Germinal center (tissue), 1 donor: ENCODE measurements at places on chromosomes 4 and X.

DNA sequence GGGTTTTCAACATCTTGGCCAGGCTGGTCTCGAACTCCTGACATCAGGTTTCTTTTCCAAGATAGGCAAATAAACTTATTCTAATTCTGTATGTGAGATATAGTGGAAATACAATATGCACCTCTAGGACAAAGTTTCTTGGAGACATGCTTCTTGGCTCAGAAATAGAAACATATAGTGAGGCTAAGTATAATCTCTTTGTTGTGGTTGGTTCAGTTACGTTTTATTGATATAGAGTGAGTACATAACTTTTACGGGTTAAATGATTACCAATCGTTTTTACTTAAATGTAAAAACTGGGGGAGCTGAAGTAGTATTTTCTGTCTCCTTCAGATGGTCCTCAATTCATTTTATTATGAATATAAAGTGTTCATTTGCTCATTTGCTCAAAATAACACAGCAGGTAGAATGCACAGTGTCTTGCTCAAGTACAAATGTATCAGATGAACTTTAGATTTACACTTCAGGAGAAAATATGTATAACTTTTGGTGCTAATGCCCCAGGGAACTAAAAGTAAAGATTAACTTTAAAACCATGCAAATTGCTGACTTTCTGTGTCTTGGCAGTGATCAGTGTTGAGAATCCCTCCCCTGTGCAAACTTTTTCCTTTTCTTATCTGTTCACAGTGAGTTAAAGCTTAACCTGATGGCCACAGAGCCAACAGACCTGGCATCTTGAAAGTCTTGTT is 77.6 kb downstream of the AFF1 start:
- DNase-seq: no peak

- no peak for DNase-seq
Measured at GRCh38 chrX:39260965-39261364, 459.7 kb downstream of the MID1IP1 start.

- no peak for DNase-seq
Measured at GRCh38 chr4:169092889-169093522, 83.0 kb upstream of the CBR4 start.

- no peak for DNase-seq
Measured at GRCh38 chr4:55931833-55932232, 16.9 kb upstream of the CEP135 start.

DNA sequence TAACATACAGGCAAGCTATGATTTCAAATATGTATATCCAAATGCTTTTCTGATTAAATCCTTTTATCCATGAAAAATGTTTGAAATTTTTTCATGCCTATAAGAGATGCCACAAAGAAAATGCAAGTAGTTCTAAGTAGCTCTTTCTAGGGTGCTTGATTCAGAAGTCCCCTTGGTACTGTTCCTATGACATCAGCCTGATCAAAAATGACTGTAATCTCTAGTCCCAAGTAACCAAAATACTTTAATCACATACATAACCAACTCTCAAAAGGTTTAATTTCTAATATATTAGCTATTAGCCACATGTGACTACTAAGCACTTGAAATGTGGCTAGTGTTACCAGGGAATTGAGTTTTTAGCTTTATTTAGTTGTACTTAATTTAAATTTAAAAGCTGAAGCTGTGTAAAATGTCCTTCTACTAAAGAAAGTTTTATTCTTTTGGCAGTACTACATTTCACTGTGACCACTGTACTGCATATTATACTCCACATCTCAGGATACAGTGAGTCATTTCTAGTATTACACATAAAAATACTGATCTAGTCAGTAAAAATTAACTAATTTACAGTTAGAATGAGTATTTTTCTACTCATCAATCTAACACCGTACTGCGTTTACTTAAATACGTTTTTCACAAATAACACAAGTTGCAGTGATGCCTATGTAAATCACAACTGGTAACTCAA is 33.9 kb downstream of the FBXW7 start:
- no peak for DNase-seq

DNA sequence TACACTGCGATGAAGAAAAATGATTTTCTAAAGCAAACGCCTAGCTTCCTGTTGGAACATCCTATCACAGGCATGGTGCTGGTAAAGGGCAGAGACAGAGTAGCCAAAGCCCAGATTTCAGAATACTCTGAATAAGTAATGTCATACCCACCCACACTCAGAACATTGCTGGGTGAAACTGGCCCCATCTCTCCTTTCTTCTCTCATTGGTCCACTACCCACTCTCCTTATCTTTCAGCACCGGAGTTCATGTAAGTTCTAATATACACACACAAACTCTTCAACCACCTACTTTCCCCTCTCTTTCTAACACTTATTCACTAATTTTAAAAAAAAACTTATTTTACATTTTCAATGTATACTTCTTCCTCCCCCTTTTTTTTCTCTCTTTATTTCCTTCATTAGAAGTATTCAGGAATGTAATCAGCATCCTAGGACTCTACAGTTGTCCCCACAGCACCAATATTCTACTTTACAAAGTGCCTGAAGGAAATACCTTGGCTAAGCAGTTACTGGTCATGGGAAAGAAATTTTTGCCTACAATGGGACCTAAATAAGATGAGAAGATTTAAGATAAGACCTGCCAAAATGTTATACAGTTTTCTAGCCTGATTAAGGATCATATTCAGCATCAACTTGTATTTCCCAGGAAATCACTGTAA is 63.0 kb downstream of the SEC24D start:
- DNase-seq: no peak

GRCh38 chrX:129980001-129980401 is 2.4 kb upstream of the BCORL1 start:
- DNase-seq: peak; percentile 8

DNA sequence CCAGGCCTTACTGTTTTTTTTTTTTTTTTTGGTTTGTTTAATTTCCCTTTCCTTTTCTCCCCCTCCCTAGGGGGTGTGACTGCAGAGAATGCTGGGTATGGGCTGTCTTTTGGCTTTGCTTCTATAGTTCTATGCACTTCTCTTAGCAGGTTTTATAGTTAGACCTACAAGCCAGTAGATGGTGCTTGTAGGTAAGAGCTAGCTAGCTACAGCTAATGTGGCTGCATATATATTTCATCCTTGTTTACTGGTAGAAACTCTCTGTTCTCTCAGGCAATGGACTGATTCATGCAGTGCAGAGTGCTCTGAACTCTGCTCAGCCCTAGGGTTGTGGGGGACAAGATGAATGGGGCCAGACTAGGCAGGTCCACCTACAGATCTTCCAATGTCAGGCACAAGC is 246.4 kb downstream of the SH2D1A start:
- no peak for DNase-seq

DNA sequence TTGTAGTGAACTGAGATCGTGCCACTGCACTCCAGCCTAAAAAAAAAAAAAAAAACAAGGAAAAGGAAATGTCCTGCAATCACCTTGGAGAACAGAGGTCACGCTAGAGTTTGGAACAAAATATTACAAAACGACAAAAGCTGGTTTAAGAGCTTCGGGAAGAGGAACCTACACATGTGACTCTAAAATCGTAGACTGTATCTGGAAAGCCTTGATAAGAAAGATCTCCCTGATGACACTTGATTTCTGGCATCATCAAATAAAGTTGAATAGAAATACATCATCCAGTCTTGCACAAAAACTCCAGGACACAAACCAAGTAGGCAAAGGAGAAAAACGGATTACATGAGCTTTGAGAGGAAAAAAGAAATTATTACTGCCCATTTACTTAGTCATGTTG is 31.1 kb upstream of the DOCK11 start:
- DNase-seq: no peak

DNA sequence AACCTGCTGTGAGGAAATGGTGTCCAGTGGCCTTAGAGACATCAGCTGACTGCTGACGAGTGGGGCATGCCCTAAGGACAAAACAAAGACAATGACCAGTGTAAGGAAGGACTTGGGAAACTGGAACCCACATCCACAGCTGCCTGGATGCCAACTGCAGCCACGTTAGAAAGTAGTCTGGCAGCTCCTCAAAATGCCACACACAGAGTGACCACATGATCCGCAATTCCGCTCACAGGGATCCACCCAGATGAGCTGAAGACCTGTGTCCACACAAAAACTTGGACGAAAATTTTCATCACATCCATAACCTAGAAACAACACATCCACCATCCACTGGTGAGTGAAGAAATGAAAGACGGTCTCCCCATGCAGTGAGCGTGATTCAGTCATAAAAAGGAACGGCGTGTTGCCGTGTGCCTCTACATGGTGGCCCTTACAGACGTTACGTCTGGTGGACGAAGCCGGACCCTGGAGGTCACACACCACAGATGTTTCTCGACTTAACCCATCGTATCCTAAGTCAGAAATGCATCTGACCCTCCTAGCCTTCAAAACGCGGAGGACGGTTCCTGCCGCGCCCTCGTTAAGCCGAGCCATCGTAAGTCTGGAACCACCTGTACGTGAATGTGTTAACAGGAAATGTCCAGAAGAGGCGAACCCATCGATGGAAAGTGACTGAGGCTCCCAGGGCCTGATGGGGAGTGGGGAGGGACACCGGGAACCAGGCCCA is 40.6 kb upstream of the MXD4 start:
- no peak for DNase-seq

- DNase-seq: no peak
Measured at GRCh38 chrX:9587642-9588041, 122.8 kb downstream of the TBL1X start.

DNA sequence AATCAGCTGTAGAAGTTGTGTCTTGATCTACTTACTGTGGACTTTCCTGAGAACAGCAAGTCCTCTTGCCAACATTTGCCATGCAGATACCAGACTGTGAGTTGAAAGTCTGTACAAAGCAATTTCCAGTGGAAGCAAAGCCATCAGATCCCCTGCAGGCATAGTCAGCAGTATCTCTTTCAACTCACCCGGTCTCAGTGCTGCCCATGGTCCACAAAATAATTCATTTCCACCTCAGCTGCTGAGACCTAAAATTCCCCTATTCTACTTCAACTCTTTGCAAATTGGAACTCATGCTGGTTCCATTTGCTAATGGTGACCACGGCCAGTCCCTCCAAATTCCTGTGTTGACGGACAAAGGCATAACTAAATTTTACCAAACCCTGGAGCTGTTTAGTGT is 46.0 kb upstream of the RPL34 start:
- DNase-seq: no peak
